T-helper 1 cell treated with Interleukin-12 subunit alpha and Interleukin-12 subunit beta and Interleukin-4 antibody, amounts not matched to agents 30 ng/mL and 1 ng/mL, for 36 hours (primary cell): ENCODE measurements at places on chromosomes 12 and 14. TPM values are rescaled to one million over a fixed set of nuclear protein-coding genes. Genes with fewer than 3 reads are reported as not detected.

The BCL11B gene
- total RNA-seq, result 95.8 and 96.0 TPM in 2 replicates

The LTBR gene
- 0.20 and 1.0 TPM in 2 replicates for total RNA-seq

The OTUB2 gene
- 2.9 and 3.3 TPM in 2 replicates for total RNA-seq

The SERPINA5 gene
- not detected in 2 replicates for total RNA-seq

The TAS2R9 gene
- total RNA-seq, result 0.27 TPM in 1 of 2 replicates, not detected in the other

The DPPA3 gene
- not detected in 2 replicates for total RNA-seq

The MYH6 gene
- 0.56 and 1.2 TPM in 2 replicates for total RNA-seq

The LIN52 gene
- total RNA-seq, result 17.2 and 18.1 TPM in 2 replicates

The FKBP4 gene
- total RNA-seq, result 80.6 and 81.5 TPM in 2 replicates
